Testis (tissue), 5 donors: ENCODE measurements at places on chromosomes 4 and X. TPM values are rescaled to one million over a fixed set of nuclear protein-coding genes. Genes with fewer than 3 reads are reported as not detected.

MAGEB2 gene
- total RNA-seq = 50.9 TPM

FGFBP2 gene
- 19.4 TPM for total RNA-seq

MANBA gene
- 22.7 TPM for total RNA-seq

KLHL4 gene
- 40.8 TPM for total RNA-seq

ADGRG4 gene
- total RNA-seq = 1.0 TPM

GRCh38 chr4:26346203-26346620 is 25.4 kb downstream of the RBPJ start:
- no peaks in the 10 kb centered on the region for H3K4me1 ChIP-seq
- H3K36me3 ChIP-seq = no peaks in the 10 kb centered on the region
- no peak for DNase-seq
- H3K4me3 ChIP-seq = no peak overlapping the region

DNA sequence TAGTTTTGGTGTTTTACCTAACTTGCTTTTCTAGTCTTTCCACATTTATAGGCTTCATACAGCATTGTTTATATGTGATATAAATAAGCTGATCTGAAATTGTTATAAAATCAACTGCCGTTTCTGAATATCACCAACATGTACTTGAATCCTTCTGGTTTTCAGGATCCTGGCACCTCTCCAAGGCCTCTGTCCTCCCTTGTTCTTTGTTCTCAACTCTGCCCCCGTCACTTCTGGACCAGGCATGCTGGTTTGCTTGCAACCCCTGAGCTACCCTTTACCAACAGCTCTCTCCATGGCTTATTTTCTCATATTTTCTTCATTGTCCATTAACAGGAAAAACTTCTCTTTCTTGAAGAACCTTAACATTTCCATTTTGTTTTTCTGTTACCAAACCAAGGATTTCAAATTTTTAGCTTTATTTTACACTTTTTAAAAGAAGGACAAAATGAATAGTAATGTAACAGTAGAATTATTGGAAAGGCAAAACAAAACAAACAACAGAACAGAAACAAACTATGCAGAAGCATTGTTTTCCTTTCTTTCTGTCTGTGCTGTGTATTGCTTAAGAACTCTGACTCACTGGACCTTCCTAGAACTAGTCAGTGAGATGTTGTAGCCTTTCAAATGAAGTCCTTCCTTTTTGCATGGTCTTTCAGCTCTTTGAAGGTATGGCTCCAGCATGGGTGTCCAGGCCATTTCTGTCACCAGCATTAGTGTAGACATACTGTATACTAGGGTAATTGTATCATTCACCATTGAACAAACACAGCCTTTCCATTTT is 44.8 kb downstream of the BANK1 start:
- H3K27ac ChIP-seq = no peak overlapping the region
- H3K36me3 ChIP-seq = no peaks in the 10 kb centered on the region
- no peak overlapping the region for H3K4me3 ChIP-seq
- H3K27me3 ChIP-seq = no peaks in the 10 kb centered on the region

- H3K27me3 ChIP-seq = no peaks in the 10 kb centered on the region
- no peaks in the 10 kb centered on the region for H3K36me3 ChIP-seq
- no peak overlapping the region for H3K4me3 ChIP-seq
- H3K4me1 ChIP-seq = no peaks in the 10 kb centered on the region
Measured at GRCh38 chrX:132270699-132271098, 51.5 kb upstream of the RAP2C start.

DNA sequence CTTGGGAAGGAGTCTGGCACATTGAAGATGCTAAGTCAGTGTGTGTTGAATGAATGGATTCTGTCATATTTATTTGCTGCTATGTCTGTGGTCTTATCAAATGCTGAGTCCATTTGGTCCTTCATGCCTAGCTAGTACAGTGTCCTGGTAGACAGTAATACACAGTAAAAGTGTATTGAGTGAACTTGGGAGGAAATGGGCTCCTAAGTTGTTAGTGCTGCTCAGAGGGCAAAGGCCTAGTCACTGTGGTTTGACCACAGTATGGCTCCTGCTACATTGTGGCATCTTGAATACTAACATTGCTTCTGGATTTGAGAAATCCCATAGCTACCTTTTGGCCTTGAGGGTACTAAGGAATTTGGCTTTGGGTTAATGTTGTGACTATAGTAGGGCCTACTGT is 33.9 kb downstream of the MTM1 start:
- no peaks in the 10 kb centered on the region for H3K36me3 ChIP-seq
- DNase-seq = no peak
- H3K4me1 ChIP-seq = peaks cover 7% of the 10 kb centered on the region
- H3K27ac ChIP-seq = no peak overlapping the region
- no peaks in the 10 kb centered on the region for H3K27me3 ChIP-seq
- H3K4me3 ChIP-seq = no peak overlapping the region

DNA sequence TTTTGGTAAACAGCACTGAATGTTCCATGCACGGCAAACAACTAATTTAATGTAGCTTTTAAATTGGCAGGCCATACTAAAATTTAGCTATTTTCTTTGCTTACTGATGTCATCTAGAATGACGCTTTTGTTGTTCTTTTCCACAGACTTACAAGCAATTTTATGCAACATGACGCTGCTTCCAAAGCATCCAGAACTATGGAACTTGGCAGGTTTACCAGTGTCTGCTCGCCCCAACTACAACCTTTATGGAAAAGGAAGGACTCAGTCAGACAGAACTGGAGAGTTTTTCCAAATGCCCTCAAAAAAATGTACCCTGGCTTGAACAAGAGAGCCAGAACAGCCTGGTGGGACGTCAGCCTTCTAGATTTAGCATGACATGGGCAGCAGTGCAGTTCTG is 58.7 kb downstream of the ANOS1 start:
- no peak overlapping the region for H3K4me3 ChIP-seq
- H3K4me1 ChIP-seq = no peaks in the 10 kb centered on the region
- no peak overlapping the region for H3K27ac ChIP-seq
- no peaks in the 10 kb centered on the region for H3K36me3 ChIP-seq

DNA sequence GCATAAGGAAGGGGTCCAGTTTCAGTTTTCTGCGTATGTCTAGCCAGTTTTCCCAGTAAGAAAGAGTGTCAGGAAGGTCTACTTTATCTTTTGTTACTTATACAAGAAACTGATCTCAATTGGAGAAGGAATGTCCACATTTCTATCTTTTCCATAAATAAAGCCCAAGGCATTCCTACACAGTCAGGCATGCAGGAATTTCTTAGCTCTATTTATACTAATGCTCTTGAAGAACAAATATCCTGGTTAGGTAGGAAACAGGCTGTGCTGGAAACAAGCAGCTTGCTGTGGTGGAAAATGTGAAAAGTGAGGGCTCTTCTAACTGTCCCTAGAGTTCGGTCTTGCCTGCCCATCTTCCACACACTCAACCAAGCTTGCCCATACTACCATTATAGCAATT is 37.9 kb upstream of the PITX2 start:
- no peaks in the 10 kb centered on the region for H3K27me3 ChIP-seq
- no peak for DNase-seq
- no peaks in the 10 kb centered on the region for H3K36me3 ChIP-seq

- H3K27me3 ChIP-seq = no peaks in the 10 kb centered on the region
- H3K27ac ChIP-seq = no peak overlapping the region
- H3K4me3 ChIP-seq = no peak overlapping the region
- H3K4me1 ChIP-seq = no peaks in the 10 kb centered on the region
- no peaks in the 10 kb centered on the region for H3K36me3 ChIP-seq
Measured at GRCh38 chrX:21295246-21295820, 78.9 kb upstream of the CNKSR2 start.

DNA sequence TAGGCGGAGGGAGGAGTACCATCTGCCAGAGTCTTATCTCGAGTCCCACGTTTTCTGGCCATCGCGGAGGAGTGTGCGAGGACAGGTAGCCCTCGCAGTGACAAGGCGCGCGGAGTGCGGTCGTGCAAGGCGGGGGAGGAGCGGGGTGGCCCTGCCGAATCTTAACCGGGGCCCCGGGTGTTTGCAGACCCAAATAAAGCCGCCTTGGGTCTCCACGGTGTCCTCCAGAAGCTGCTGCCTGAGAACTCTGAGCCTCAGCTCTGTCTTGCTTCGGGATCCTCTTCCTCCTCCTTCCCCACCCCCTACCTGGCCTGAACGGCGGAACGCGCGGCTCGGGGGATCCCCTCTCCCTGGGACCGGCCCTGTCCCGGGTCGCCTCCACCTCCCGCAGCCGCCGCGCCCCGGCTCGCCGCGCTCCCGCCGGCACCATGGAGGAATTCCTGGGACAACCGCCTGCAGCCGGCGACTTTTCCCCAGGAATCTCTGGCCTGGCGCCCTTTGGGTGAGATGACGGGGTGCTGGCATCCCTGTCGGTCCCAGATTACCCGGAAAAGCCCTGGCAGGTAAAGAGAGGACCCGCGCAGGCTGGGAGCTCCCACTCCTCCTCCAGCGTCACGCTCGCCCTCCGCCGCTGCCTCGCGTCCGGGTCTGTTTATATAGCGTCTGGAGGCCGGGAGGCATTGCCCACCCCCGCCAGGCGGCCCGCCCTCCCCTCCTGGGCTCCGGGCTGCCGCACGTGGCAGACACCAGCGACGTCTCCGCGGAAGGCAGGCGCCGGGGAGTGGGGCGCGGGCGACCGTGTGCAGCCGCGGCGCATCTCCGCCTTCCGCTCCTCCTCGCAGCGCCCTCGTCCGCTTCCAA is at the start of gene GALNTL6:
Gene GALNTL6 (plus strand): TSS at position 740 of the 861 bp plus-strand sequence.
- H3K4me1 ChIP-seq = no peaks in the 10 kb centered on the region
- H3K27me3 ChIP-seq = no peaks in the 10 kb centered on the region
- no peak within 1 kb of the TSS for H3K27ac ChIP-seq
- DNase-seq = peak; percentile 38
- no peaks in the 10 kb centered on the region for H3K36me3 ChIP-seq

DNA sequence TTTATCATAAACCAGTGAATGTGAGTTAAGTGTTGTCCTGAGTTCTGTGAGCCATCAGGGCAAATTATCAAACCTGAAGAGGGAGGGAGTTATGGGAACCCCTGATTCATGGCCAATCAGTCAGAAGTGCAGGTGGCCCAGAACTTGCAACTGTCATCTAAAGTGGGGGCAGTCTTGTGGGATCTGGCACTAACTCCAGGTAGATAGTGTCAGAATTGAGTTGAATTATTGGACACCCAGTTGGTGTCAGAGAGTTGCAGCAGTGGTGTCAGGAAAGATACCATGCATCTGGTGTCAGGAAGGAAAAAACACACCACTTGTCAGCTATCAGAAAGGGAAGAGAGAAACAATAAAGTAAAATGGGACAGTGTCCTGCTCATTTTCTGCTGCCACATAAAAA is 8.4 kb downstream of the CORIN start:
- H3K27ac ChIP-seq = no peak overlapping the region
- H3K27me3 ChIP-seq = no peaks in the 10 kb centered on the region
- H3K36me3 ChIP-seq = no peaks in the 10 kb centered on the region
- H3K4me1 ChIP-seq = no peaks in the 10 kb centered on the region
- H3K4me3 ChIP-seq = no peak overlapping the region
- DNase-seq = no peak

GRCh38 chrX:40265936-40266335 is 168.2 kb upstream of the BCOR start:
- peaks cover 3% of the 10 kb centered on the region for H3K4me1 ChIP-seq
- H3K36me3 ChIP-seq = no peaks in the 10 kb centered on the region
- H3K27me3 ChIP-seq = no peaks in the 10 kb centered on the region
- H3K4me3 ChIP-seq = no peak overlapping the region
